ENCODE measurements at places on chromosomes 16 and 17. TPM values are rescaled to one million over a fixed set of nuclear protein-coding genes. Genes with fewer than 3 reads are reported as not detected.

The AURKB gene
- 44.5 TPM for polyA plus RNA-seq

The NAGS gene
- polyA plus RNA-seq, result 3.3 TPM

The CLEC10A gene
- polyA plus RNA-seq, result 2.2 TPM

The TSC2 gene
- polyA plus RNA-seq, result 170 TPM

The PRAC2 gene
- not detected for polyA plus RNA-seq

The KRT12 gene
- not detected for polyA plus RNA-seq

The MT4 gene
- polyA plus RNA-seq, result not detected
